ENCODE measurements at places on chromosomes 1 and 21.

DNA sequence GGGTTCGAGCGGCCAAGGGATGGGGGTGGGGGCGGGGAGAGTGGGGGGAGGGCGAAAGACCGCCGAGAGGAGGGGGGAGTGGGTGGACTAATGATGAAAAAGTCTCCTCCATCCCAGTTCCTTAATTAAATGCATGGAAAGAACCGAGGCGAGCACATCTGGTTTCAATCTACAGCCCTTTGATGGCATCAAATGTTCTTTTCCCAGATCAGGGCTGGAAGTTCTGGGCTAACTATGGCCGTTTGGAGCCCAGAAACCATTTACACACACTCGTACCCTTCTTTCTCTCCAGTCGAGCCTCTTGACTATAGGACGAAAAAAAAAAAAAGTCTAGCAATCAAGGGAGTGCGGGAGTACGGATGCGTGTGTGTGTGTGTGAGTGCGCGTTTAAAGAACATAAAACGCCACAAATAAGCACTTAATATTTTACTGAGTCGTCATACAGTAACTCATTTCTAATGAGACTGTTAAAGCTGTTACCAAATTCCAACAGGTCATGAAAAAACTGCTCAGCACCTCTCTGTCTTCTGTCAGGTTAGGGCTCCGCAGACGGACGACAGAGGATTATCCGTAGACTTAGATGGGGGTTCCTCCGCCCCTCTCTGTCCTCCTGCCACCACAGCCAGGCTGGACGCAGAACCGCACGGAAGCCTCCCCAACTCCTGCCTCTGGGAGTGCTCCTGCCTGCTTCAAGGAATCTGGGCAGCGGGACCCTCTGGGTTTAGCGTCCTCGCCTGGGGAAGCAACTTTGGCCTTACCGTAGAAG, 2.1 kb upstream of the PRRX1 start:
- no peak for DNase-seq

- DNase-seq = no peak
Observed at GRCh38 chr1:53589043-53589887, 130.1 kb downstream of the DMRTB1 start.

DNA sequence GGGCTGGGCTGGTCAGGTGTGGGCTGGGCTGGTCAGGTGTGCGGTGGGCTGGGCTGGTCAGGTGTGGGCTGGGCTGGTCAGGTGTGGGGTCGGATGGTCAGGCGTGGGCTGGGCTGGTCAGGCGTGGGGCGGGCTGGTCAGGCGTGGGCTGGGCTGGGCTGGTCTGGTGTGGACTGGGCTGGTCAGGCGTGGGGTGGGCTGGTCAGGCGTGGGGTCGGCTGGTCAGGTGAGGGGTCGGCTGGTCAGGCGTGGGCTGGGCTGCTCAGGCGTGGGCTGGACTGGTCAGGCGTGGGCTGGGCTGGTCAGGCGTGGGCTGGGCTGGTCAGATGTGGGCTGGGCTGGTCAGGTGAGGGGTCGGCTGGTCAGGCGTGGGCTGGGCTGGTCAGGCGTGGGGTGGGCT, 5.8 kb upstream of the FNDC10 start:
- DNase-seq = no peak

DNA sequence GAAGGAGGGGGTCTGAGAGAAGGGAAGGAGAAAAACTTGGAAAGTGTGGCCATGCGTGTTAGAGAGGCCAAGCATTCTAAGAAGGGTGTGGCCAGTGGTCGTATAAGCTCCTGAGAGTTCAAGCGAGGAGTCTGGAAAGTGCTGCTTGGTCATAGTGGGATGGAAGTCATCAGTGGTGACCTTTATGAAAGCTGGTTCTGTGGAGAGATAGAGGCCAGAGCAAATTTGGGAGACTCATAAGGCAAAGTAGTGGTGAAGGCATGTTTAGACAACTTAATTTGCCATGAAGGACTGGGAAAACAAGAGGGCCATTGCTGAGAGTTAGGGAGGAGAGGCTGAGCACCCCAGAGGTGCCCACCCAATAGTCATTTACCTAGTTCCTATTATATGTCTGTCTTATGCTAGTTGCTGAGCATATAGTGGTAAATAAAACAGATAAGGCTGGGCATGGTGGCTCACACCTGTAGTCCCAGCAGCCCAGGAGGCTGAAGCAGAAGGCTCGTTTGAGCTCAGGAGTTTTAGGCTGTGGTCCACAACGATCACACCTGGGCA, 1.9 kb downstream of the KLF17 start:
- DNase-seq = no peak

DNA sequence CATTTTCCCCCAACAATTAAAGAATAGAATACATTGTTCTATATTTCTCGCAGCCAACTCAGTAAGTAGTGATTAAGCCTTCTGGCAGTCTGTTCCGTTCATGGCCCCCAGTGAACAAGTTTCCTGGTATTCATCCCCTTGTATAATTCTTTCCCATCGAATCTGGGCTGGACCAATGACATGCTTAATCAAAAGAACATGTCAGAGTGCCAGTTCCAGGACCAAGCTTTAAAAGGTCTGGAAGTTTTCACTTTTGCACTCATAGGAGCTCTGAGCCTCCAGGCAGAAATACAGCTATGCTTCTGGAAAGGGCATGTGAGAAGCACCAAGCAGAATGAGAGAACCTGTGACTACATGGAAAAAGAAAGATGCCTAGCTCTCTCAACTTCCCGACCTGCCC, 22.5 kb upstream of the DPYD start:
- no peak for DNase-seq

DNA sequence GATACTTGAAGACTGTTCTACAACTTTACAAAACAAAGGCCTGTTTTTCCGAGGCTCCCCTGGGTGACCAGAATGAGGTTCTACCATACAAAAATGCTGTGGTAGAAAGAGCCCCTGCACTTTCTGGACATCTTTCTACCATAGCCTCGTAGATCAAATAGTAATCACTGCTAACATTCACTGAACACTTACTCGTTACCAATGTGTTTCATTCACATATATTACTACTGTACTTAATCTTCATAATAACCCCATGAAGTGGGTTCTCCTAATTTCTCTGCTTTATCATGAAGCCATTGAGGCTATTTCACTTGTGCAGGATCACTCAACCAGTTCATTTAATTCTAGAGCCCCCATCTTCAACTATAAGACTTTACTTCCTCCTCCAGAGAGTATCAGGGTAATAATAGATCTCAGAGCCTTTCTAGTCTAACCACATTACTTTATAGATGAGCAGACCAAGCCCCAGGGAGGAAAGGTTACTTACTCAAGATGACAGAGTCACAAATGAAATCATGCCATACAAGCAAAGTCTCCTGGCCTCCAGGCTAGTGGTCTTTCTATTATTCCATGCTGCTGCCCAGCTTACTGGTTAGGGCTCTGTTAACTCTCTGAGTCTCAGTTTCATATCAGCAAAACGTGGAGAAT, 46.7 kb upstream of the OSBPL9 start:
- DNase-seq = no peak

DNA sequence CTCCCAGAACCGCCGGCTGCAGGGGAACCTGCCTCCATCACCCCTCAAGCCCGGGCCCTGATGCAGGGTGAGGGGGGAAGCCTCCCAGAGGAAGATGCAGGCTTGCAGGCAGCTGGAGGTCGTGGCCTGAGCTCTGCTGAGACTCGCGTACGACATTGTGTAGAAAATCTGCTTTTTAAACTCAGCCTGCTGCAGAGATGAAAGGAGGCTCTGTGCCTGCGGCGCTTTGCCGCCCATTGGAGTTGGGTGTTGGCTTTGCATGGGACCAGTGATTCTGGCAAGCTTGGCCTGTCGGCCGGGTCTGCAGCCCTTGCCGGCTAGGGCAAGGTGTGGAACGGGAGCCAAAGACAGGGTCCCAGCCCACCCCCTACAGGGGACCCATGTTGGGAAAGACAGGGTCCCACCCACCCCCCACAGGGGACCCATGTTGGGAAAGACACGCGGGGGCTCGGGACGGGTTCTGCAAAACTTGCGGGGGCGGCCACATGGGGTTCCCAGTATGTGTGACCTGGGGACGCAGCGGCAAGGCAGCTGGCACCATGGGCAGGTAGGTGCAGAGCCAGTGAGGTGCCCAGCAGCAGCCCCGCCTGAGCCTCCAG, 55.6 kb downstream of the SLX9 start:
- DNase-seq = no peak

DNA sequence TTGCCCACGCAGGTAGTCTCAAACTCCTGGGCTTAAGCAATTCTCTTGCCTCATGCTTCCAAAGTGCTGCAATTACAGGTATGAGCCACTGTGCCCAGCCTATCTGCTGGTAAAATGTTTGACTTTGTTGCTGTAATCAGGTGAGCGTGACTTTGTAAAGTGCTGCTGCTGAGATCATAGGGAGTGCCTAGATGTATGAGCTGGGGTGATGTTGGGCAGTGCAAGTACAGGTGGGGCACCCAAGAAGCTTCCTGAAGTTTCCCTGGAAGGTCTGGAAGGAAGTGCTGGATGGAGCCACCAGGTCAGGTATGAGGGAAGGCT, 43.1 kb downstream of the KIF21B start:
- DNase-seq = no peak

DNA sequence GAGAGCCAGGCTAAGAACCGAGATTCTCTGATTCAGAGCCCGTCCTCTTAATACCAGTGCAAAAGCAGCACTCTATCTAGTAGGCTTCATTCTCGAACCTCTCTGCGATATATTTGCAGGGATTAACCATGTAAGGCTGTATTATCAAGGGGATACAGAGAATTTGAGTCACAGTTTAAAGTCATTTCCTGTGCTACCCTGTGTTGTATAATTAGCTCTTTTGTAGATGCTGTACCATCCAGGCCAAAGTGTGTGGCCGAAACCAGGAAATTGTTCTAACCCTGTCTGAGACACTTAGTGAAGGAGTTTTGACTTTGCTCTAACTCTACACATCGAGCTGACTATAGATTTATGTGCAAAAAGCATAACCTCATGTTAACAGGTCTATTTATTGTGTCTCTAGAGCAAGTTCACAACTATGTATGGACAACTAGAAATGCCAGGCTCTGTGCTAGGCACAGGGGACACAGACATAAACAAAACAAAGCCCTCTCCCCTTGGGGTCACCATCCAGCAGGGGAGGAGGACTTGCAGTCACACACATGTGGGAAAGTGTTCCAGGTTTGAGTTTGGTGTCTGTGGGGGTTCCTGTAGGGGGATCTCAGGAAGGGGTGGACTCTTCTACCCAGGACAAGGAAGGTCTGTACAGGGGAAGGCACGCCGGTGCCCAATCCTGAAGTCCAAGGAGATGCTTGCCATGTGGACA, 182.2 kb downstream of the DHRS3 start:
- DNase-seq = no peak

DNA sequence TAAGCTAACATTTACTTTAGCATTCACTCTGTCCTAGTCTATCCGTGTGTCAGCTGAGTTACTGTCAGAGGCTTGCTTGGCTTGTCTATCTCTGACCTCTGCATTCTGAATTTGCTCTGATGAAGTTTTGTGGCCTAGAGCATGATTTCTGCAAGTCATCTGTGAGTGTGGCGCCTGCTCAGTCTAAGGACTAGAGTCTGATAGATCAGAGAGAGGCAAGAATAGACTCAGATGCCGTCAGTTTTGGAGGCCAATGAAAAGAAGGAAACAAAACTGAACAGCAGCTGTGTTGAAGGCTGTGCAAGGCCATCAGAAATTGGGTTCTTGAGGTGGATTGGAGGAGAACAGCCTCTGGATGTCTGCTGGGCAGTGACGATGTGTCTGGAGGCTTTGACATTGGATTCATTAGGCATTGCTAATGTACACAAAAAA, 573.1 kb downstream of the USP25 start:
- no peak for DNase-seq
